ENCODE measurements at places on chromosomes 6 and 20. TPM values are rescaled to one million over a fixed set of nuclear protein-coding genes. Genes with fewer than 3 reads are reported as not detected.

PABPC1L gene
- 123 TPM for total RNA-seq

PCK1 gene
- total RNA-seq: not detected

PDE7B gene
- 0.06 TPM for total RNA-seq

EBF4 gene
- 12.9 TPM for total RNA-seq

GNRH2 gene
- 0.72 TPM for total RNA-seq

LCA5 gene
- 5.2 TPM for total RNA-seq

FHL5 gene
- total RNA-seq: not detected

FAM217A gene
- not detected for total RNA-seq

DNA sequence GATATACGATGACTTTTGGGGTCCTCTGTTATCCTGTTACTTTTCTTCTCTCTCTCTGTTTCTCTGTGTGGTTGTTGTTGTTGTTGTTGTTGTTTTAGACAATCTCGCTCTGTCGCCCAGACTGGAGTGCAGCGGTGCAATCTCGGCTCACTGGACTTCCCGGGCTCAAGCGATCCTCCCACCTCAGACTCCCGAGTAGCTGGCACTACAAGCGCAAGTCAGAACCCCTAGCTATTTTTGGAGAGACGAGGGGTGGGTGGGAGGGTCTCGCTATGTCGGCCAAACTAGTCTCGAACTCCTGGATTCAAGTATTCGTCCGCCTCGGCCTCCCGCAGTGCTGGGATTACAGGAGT, 19.1 kb upstream of the ABT1 start:
- no peaks in the 10 kb centered on the region for H3K4me1 ChIP-seq
- H3K27ac ChIP-seq: no peak overlapping the region
- H3K27me3 ChIP-seq: peaks cover 17% of the 10 kb centered on the region
- no peaks in the 10 kb centered on the region for H3K36me3 ChIP-seq
- peak overlapping the region; percentile 93 for H3K4me3 ChIP-seq

DNA sequence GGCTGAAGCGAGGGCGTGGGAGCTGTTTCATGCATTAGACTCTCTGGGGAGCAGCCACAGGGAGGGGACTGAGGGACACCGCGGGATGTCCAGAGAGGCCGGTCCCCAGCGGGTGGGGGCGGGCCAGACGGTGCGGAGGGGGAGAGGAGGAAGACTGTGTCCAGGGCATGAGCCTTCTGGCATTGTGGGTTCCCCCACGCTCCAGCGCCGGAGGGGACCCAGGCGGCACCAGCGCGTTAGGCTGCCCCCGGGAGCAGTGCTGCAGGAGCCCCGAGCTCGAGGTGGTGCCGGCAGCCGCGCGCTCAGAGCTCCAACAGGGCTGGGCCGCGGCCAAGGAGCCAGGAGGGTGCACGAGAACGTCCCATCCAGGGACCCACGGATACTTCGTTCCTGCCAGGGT, 14.4 kb downstream of the SLC22A3 start:
- no peaks in the 10 kb centered on the region for H3K4me1 ChIP-seq
- DNase-seq: no peak
- H3K27me3 ChIP-seq: no peaks in the 10 kb centered on the region

DNA sequence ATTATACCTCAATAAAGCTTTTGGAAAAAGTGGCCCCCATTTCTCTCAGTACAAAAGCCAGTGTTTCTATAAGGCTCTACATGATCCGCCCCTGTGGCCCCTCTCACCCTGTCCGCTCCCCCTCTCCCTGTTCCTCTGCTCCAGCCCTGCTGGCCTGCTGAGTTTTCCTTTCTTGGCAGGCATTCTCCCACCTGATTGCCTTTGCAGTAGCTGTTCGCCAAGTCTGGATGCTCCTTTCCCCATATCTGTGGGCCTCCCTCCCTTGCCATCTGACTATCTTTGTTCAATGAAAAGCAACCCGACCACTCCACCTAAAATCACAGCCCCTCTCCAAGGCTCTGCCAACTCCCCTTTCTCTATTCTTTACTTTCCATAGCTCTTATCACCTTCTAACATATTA, 33.2 kb downstream of the CDH22 start:
- H3K4me3 ChIP-seq: no peak overlapping the region
- H3K36me3 ChIP-seq: no peaks in the 10 kb centered on the region
- no peaks in the 10 kb centered on the region for H3K27me3 ChIP-seq
- no peak overlapping the region for H3K27ac ChIP-seq

DNA sequence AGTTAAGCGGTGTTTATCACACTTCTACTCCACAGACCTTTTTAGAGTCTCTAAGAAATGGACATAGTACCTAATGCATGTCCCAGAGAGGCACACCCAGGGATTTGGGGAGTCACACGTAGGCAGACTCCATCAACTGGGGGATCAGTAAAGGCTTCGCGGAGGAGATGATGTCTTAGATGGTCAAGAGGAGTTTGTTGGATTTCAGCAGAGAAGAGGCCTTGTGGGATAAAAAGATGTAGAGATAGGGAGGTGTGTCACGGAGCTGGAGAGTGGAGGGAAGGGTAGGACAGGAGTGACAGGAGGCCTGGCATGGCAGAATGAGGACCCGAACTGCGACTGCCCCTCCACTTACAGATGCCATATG, 9.1 kb downstream of the DYNLRB1 start:
- no peak overlapping the region for H3K4me3 ChIP-seq
- H3K4me1 ChIP-seq: peaks cover 3% of the 10 kb centered on the region
- no peak overlapping the region for H3K27ac ChIP-seq
- H3K27me3 ChIP-seq: no peaks in the 10 kb centered on the region
- H3K36me3 ChIP-seq: peaks cover 80% of the 10 kb centered on the region
- DNase-seq: no peak

GRCh38 chr20:40262219-40262618, 426.8 kb downstream of the MAFB start:
- no peak overlapping the region for H3K4me3 ChIP-seq
- no peaks in the 10 kb centered on the region for H3K27me3 ChIP-seq
- H3K27ac ChIP-seq: no peak overlapping the region
- H3K36me3 ChIP-seq: no peaks in the 10 kb centered on the region
- H3K4me1 ChIP-seq: no peaks in the 10 kb centered on the region

- peaks cover 73% of the 10 kb centered on the region for H3K36me3 ChIP-seq
- no peak overlapping the region for H3K4me3 ChIP-seq
- H3K27me3 ChIP-seq: no peaks in the 10 kb centered on the region
- no peak overlapping the region for H3K27ac ChIP-seq
These were observed 51.4 kb upstream of the MAP3K4 start for GRCh38 chr6:160940197-160940596.

DNA sequence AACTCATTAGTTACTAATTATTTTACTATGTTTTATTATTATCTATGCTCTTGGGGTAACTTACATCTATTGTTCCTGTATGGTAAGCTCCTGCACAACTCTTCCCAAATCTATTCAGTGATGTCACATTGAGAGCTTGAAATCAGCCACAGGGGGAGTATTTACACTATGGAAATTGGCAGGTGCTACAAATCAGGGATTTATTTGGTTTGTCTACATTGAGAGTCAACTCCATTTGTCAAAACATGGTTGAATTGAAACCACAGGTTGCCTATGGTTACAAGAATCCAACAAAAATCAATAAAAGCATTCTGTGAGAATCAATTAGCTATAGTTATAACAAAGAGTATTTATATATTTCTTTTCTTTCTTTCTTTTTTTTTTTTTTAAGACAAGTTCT, 3.9 kb upstream of the FITM2 start:
- no peaks in the 10 kb centered on the region for H3K36me3 ChIP-seq
- H3K27me3 ChIP-seq: no peaks in the 10 kb centered on the region
- peaks cover 5% of the 10 kb centered on the region for H3K4me1 ChIP-seq
- H3K27ac ChIP-seq: no peak overlapping the region

- H3K27me3 ChIP-seq: no peaks in the 10 kb centered on the region
- DNase-seq: peak; percentile 47
- H3K4me3 ChIP-seq: no peak overlapping the region
These were observed 122.3 kb upstream of the AFDN start for GRCh38 chr6:167704396-167704901.

DNA sequence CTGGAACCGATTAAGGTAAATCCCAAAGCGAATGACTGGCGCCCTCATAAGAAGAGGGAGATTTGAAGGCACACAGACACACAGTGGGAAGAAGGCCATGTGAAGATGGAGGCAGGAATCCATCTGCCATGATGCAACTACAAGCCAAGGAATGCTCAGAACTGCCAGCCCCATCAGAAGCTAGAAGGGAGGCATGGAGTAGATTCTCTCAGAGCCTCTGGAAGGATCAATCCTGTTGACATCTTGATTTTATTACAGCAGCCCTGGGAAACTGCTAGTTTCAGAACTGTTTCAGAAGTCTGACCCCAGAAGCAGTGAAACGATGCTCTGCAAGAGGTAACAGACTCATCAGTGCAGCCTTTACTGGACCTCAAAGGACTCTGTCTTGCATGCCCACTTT, 103.5 kb upstream of the GPR6 start:
- H3K4me1 ChIP-seq: peaks cover 14% of the 10 kb centered on the region
- H3K36me3 ChIP-seq: no peaks in the 10 kb centered on the region
- H3K27ac ChIP-seq: no peak overlapping the region
- DNase-seq: no peak
- no peak overlapping the region for H3K4me3 ChIP-seq

- peaks cover 31% of the 10 kb centered on the region for H3K36me3 ChIP-seq
- no peak overlapping the region for H3K27ac ChIP-seq
- peak; percentile 98 for DNase-seq
- peaks cover 7% of the 10 kb centered on the region for H3K4me1 ChIP-seq
- H3K4me3 ChIP-seq: no peak overlapping the region
These were observed 27.3 kb downstream of the PKIG start for GRCh38 chr20:44609516-44610312.

DNA sequence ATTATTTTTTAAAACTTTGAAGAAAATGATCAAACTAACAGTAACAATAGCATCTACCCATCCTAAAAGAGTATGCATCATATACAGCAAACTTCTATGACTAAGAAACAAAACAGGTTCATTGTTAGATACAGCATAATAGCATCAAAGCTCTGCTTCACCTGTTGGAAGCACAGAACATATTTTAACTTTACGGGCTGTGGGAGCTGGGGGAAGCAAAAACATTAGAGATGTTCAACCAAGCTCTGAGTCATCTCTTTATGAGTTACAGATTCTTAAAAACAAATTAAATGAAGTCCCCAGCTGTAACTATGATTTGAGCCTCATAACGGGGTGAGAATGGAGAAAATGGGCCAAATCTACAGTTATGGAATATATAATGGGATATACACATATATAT, 63.4 kb downstream of the SYNE1 start:
- no peaks in the 10 kb centered on the region for H3K36me3 ChIP-seq
- H3K4me1 ChIP-seq: peaks cover 16% of the 10 kb centered on the region
- no peaks in the 10 kb centered on the region for H3K27me3 ChIP-seq
- DNase-seq: no peak

GRCh38 chr6:144264270-144265060, 20.7 kb upstream of the UTRN start:
- no peaks in the 10 kb centered on the region for H3K36me3 ChIP-seq
- H3K4me3 ChIP-seq: peak overlapping the region; percentile 64
- H3K27ac ChIP-seq: peak overlapping the region; percentile 83
- no peaks in the 10 kb centered on the region for H3K27me3 ChIP-seq
- DNase-seq: peak; percentile 80
- peaks cover 17% of the 10 kb centered on the region for H3K4me1 ChIP-seq

GRCh38 chr20:24842918-24843715, 106.0 kb upstream of the CST7 start:
- H3K36me3 ChIP-seq: no peaks in the 10 kb centered on the region
- H3K4me3 ChIP-seq: no peak overlapping the region
- H3K4me1 ChIP-seq: peaks cover 11% of the 10 kb centered on the region
- DNase-seq: no peak
- H3K27me3 ChIP-seq: no peaks in the 10 kb centered on the region
- H3K27ac ChIP-seq: no peak overlapping the region

DNA sequence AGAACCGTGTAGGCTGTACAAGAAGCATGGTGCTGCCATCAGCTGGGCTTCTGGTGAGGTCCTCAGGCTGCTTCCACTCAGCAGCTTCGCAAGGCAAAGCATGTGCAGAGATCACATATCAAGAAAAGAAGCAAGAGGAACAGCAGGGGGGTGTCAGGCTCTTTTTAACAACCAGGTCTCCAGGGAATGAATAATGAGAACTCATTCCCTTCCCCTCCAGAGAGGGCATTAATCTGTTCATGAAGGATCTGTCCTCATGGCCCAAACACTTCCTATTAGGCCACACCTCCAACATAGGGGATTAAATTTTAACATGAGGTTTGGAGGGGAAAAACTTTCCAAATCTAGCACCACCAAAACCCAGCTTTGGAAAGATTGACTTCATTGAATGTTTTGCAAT, 20.0 kb downstream of the GINM1 start:
- DNase-seq: no peak
- peaks cover 70% of the 10 kb centered on the region for H3K36me3 ChIP-seq
- H3K4me1 ChIP-seq: no peaks in the 10 kb centered on the region

GRCh38 chr6:7933794-7934193, 23.2 kb upstream of the TXNDC5 start:
- H3K36me3 ChIP-seq: no peaks in the 10 kb centered on the region
- no peak overlapping the region for H3K4me3 ChIP-seq
- H3K27ac ChIP-seq: no peak overlapping the region
- no peak for DNase-seq

DNA sequence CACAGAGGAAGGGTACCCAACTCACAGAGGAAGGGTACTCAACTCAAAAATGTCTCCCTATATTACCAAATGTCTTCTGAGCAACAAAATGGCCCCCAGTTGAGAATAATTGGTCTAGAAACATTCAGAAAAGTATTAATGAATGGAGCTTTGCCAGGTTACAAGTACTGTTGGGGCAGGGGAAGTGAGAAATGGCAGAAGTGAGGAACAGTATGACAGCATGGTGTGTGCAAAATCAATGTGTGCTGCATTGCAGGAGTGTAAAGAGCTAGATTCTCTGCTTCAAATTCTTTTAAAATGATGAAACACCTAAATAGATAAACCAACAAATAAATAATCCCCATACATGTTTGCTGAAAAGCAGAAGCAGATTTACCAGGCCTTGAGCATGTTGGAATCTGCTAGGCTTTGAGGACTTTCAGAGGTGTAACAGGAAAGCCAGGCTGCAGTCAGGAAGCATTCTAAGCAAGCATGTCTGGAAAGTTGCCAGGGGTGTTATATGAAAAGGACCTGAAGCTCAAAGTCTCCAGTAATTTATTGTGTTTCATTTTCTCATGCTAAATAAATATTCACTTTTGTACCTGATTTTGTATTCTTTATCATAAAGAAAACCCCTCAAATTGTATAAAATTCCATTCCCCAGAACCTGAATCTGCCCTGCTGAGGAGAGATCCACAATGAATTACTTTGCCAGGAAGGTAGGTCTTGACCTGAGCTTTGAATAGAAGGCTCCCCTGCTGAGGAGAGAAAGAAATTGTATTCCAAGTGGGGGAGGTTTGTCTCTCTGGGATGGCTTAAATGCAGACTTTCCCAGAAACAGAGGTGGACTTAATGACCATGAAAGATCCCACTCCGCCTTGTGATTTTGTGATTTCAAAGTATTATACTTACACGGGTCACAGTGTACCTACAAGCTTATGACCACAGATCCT, 265.0 kb upstream of the MARCKS start:
- H3K27ac ChIP-seq: peak overlapping the region; percentile 80
- DNase-seq: peak; percentile 56
- H3K27me3 ChIP-seq: no peaks in the 10 kb centered on the region
- no peaks in the 10 kb centered on the region for H3K36me3 ChIP-seq
- H3K4me1 ChIP-seq: peaks cover 3% of the 10 kb centered on the region
- peak overlapping the region; percentile 41 for H3K4me3 ChIP-seq

- DNase-seq: no peak
- H3K4me3 ChIP-seq: no peak overlapping the region
- H3K36me3 ChIP-seq: peaks cover 47% of the 10 kb centered on the region
- H3K27me3 ChIP-seq: no peaks in the 10 kb centered on the region
- no peak overlapping the region for H3K27ac ChIP-seq
These were observed 23.5 kb downstream of the DHX35 start for GRCh38 chr20:38985603-38986170.

All from endodermal cell (in vitro differentiated cells).